Foreskin keratinocyte (primary cell): ENCODE measurements at places on chromosomes 6 and 20.
A peak's percentile ranks its signal among the peaks of the same experiment; 100 is the strongest.

DNA sequence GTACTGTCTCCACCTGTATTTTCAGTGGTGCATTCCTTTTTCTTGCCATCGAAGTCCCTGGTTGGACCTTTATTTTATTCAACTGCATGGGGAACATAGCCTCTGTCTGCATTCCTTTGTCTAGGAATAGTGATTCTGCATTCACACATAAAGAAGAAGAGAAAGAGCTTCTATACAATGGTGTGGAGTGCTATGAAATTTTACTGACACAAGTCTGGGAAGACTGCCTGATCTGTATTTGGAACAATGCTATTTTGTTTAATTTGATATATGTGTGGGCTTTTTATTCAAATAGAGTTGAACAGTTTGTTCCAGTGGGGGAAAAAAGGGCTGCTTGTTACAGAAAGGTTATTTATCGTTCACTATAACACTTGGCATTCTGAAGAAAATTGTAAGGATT lies 375.7 kb upstream of the POU3F2 start:
- no peak for DNase-seq

DNA sequence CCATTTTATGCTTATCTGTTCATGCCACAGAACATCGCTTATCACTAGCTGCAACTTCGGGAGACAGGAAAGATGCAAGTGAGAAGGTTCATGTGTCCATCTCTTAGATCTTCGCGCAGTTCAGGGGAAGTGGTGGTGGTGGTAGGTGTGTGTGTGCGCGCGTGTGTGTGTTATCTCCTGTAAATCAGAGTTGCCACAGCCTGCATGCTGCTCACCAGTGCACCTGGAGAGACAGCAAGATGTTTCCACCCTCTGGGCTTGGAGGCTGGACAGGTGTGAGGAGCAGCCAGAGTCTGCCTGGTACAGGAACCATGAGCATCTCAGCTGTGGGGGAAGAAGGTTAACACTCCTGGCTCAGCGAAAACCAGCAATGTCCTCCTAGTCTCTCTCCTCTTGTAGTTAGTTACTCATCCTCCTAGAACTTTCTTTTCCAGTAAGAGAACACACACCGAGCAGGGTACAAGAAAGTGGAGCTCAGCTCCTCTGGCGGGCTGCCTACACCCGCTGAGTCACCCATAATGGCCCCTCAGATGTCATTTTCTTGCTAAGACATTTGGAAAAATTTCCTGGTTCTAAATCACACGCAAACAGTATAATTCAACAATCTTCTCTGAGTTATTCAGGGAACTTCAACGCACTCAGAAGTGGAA lies 5.1 kb upstream of the TUBB1 start:
- DNase-seq: no peak

GRCh38 chr6:17710331-17710730 lies 3.6 kb upstream of the NUP153 start:
- DNase-seq: no peak

DNA sequence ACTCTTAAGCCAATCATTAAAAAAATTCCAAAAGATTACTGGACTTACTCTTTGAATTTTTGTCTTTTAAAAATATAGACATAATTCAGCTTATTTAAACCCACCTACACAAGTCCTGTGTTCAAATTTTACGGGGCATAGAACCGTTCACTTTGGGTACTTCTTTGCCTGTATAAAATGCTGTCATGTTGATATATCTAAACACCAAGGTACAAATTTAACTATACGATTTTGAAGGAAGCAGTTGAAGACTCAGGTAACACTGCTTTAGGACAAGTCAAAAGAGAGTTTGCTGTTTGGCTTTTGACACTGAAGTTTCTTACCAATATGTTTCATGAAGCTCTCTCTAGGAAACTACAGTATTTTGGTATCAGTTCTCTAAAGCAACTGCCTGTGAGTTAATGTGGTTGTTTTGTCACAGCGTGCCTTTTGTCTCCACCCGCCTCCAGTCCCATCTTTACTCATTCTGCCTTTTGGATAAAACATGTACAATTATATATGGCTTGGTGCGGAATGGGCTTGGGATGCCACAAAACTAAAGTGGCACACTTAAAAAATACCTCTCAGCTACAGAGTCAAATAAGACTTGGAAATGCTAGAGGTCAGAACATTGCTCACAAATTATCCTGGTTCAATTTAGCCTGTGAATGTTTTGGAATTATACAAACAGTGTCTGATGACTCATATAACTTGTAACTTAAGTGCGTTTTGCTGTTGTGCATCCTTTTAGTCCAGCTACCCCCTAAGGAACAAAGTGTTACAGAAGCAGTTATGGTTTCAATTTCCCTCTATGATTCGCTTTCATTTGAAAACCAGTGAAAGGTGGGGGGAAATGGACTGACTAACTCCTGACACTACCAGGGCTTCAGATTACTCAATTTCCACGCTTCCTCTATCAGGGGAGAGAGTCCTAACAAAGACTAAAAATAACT lies 38.7 kb downstream of the RGS17 start:
- DNase-seq: peak; percentile 42

GRCh38 chr6:125598422-125598821 lies 151.0 kb upstream of the HEY2 start:
- no peak for DNase-seq

DNA sequence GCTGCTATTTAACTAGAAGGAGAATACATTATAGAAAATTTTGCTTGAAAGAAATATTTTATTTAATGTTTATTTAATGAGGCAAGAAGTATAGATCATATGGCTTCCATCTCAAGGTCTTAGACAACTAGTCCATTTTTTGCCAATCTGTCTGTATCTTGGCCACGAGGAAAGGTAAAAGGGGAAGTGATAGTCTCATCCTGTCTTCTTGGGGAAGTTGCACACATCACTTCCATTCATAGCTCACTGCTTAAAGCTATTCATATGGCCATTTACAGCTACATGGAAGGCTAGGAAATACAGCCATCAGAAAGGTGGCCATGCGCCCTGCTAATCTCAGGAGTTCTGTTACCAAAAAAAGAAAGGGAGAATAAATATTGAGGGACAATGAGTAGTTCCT lies 50.8 kb downstream of the METTL24 start:
- DNase-seq: no peak
